ENCODE measurements at places on chromosomes 6 and 20.

GRCh38 chr6:72748759-72749158 lies 126.9 kb downstream of the KCNQ5 start:
- H3K4me3 ChIP-seq = no peak overlapping the region
- H3K27ac ChIP-seq = no peak overlapping the region
- DNase-seq = no peak

- H3K27me3 ChIP-seq = no peaks in the 10 kb centered on the region
- H3K36me3 ChIP-seq = no peaks in the 10 kb centered on the region
- no peak overlapping the region for H3K4me3 ChIP-seq
- no peak for DNase-seq
Measured at GRCh38 chr6:118764766-118765165, 113.4 kb upstream of the CEP85L start.

- peak; percentile 77 for DNase-seq
- peaks cover 14% of the 10 kb centered on the region for H3K4me1 ChIP-seq
- H3K4me3 ChIP-seq = no peak overlapping the region
- no peak overlapping the region for H3K27ac ChIP-seq
- H3K27me3 ChIP-seq = peaks cover 7% of the 10 kb centered on the region
Measured at GRCh38 chr20:33169176-33169794, 1.3 kb downstream of the BPIFA2 start.

- no peaks in the 10 kb centered on the region for H3K36me3 ChIP-seq
- no peak overlapping the region for H3K27ac ChIP-seq
- no peak overlapping the region for H3K4me3 ChIP-seq
- no peaks in the 10 kb centered on the region for H3K27me3 ChIP-seq
- no peaks in the 10 kb centered on the region for H3K4me1 ChIP-seq
- no peak for DNase-seq
Measured at GRCh38 chr6:127690092-127690491, 113.1 kb downstream of the C6orf58 start.

DNA sequence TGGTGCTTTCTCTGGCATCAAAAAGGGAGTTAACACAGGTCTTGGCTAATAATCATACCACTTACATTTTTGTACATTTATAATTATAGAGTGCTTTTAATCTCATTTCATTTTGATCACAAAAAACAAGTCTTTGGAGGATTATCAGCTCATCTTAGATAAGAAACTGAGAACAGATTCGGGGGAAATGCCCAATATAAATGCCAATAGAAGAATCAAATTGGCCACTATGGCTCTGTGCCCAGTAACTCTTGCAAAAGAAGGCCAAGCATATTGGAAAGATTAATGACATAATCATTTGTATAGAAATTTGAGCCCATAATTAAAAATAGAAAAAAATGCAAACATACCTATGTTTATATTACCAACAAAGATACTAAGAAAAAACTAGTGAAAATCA lies 42.5 kb downstream of the IPCEF1 start:
- H3K27ac ChIP-seq = no peak overlapping the region
- no peak overlapping the region for H3K4me3 ChIP-seq
- no peak for DNase-seq
- H3K27me3 ChIP-seq = no peaks in the 10 kb centered on the region
- no peaks in the 10 kb centered on the region for H3K4me1 ChIP-seq

DNA sequence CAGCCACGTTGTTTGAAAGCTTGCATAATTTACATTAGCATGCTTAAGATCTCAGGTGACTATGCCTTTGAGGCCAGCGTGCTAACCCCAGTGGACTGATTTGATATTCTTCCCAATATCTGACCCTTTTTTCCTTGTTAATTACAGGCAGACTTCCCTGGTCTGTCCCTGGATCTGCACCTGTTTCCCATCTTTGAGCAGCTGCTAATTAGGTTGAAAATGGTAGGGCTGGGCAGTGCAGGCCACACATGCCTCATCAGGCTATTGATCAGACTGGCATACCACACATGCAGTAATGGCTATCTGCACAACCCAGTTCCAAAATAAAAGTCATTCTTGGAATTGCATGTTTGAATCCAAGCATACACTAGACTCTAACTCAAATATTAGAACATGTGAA lies 164.3 kb upstream of the TFAP2D start:
- H3K27ac ChIP-seq = no peak overlapping the region
- no peak overlapping the region for H3K4me3 ChIP-seq
- no peaks in the 10 kb centered on the region for H3K36me3 ChIP-seq
- no peaks in the 10 kb centered on the region for H3K4me1 ChIP-seq
- DNase-seq = no peak

DNA sequence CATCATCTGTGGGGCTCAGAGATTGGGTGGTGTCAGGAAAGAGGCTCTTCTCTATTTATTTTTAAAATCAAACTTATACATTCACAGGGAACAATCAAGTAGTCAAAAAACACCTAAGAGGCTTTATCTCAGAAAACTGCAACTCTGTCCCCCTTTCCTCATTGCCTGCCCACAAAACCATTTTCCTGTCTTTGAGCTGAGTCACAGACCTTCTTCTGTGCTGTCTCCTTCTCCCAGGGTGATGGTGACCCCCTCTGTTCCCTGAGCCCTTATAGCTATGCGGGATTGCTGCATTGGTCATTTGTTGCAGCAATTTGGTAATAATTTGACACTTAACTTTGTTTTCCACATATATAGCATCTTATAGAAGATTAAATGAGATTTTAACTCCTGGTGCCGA lies 195.2 kb upstream of the PROKR2 start:
- H3K4me3 ChIP-seq = no peak overlapping the region
- H3K4me1 ChIP-seq = no peaks in the 10 kb centered on the region
- DNase-seq = no peak
- H3K27me3 ChIP-seq = no peaks in the 10 kb centered on the region

DNA sequence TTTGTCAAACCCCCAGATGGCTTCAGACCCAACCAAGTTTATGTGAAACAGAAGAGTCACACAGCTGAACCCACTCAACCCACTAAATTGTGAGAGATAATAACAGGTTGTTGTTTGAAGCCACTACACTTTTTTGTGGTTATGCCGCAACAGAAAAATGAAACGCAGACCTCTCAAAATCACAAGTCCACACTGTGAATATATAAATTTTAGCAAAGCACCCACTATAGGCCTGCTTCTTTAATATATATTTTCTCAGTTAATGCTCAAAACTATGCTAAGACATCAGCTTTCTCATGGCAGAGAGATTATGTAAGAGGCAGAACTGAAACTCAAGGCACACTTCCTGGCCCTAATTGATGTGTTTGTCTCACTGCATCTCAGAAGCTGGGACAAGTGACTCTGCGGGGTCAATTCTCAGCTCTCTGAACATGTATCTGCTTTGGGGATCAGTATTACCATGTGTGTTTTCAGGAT lies 27.7 kb downstream of the MAP3K5 start:
- H3K27me3 ChIP-seq = no peaks in the 10 kb centered on the region
- DNase-seq = peak; percentile 50
- H3K27ac ChIP-seq = no peak overlapping the region
- H3K4me3 ChIP-seq = no peak overlapping the region
- no peaks in the 10 kb centered on the region for H3K36me3 ChIP-seq

DNA sequence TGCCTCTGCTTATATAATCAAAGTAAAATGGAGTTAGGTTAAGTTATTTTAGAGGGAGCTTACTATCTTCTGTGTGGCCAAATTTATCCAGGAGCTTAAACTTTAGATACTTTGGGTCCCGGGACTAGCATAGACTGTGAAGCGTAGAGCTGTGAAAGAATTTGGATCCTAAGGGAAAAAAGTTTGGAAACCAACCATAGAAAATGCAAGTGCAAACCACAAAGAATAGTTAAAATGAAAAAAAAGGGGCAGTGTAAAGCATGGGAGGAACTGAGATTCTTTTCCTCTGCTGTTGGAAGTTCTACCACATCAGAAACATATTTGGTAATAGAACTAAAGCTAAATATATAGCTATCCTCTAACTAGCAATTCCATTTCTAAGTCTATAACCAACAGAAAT lies 232.2 kb upstream of the FLRT3 start:
- no peaks in the 10 kb centered on the region for H3K4me1 ChIP-seq
- no peaks in the 10 kb centered on the region for H3K27me3 ChIP-seq
- H3K27ac ChIP-seq = no peak overlapping the region
- DNase-seq = no peak
- H3K4me3 ChIP-seq = no peak overlapping the region

GRCh38 chr20:20473657-20474056 lies 105.8 kb downstream of the INSM1 start:
- H3K4me1 ChIP-seq = no peaks in the 10 kb centered on the region
- no peak overlapping the region for H3K27ac ChIP-seq
- H3K27me3 ChIP-seq = no peaks in the 10 kb centered on the region
- DNase-seq = no peak

DNA sequence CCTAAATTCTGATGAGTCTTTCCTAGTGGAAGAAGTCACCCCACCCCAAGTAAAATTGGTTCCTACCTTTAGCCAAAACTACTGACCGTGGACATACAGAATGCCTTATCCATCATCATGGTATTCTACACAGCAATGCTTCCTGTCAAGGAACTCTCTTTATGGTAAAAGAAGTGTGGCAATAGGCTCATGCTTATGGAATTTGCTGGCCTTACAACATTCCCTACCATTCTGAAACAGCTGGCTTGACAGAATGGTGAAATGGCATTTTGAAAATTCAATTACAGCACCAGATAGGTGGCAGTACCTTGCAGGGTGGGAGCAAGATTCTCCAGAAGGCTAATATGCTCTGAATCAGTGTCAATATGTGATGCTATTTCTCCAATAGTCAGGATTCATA lies 41.8 kb upstream of the BACH2 start:
- no peaks in the 10 kb centered on the region for H3K4me1 ChIP-seq
- H3K36me3 ChIP-seq = no peaks in the 10 kb centered on the region
- H3K4me3 ChIP-seq = no peak overlapping the region
- no peaks in the 10 kb centered on the region for H3K27me3 ChIP-seq

DNA sequence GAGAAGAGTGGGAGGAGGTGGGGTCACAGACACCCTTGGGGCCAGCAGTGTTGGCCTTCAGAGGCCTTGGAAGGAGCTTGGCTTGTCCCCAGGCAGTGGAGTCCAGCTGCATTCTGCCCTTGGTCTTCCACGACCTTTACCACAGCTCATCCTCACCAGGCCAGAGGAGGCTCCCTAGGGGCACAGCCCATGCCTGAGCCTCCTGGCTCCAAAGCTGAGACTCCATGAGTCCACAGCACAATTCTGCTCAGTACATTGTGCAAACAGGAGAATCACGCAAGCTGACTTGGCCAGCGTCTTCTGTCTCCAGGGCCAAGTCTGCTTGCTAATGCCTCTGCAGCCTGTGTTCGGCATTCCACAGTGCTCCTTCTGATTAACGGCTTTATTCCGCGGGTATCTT lies 337.2 kb downstream of the SMOC2 start:
- no peaks in the 10 kb centered on the region for H3K4me1 ChIP-seq
- no peaks in the 10 kb centered on the region for H3K36me3 ChIP-seq
- no peak overlapping the region for H3K4me3 ChIP-seq
- DNase-seq = no peak

- H3K36me3 ChIP-seq = no peaks in the 10 kb centered on the region
- no peaks in the 10 kb centered on the region for H3K27me3 ChIP-seq
- H3K27ac ChIP-seq = no peak overlapping the region
Measured at GRCh38 chr6:27281105-27281539, 31.0 kb downstream of the POM121L2 start.

DNA sequence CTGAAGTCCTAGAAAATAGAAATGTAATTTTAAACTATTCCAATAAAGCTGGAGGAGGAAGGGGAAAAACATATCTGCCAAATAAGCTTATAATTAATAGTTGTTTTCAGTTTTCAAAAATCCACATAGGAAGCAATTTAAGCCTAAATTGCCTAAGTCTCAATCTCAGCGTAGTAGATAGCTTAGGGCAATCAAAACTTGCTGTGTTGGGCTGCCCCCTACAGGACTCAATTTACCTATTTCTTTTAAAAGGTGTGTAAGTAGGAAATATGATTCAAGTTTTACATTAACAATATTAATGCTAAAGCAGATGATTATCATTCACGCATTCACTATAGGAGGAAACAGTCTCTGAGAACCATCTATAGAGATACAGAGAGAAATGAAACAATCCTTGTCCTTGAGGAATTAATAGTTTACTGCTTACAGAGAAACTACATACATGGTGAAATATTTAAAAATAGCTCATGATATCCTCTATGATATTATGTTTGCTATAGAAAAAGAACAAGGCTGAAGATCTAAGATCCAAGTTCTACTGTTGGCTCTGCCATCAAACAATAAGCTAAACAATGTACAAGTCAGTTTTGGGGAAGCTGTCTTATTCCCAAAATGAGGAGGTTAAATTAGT lies 102.1 kb downstream of the ATG5 start:
- no peak overlapping the region for H3K4me3 ChIP-seq
- peaks cover 24% of the 10 kb centered on the region for H3K4me1 ChIP-seq
- no peak overlapping the region for H3K27ac ChIP-seq

- H3K4me3 ChIP-seq = no peak overlapping the region
- H3K36me3 ChIP-seq = no peaks in the 10 kb centered on the region
- H3K27me3 ChIP-seq = no peaks in the 10 kb centered on the region
- peaks cover 19% of the 10 kb centered on the region for H3K4me1 ChIP-seq
- no peak overlapping the region for H3K27ac ChIP-seq
- no peak for DNase-seq
Measured at GRCh38 chr20:34017610-34018009, 23.9 kb downstream of the RALY start.

GRCh38 chr6:57298741-57299140 lies 18.7 kb upstream of the PRIM2 start:
- H3K27me3 ChIP-seq = no peaks in the 10 kb centered on the region
- H3K27ac ChIP-seq = no peak overlapping the region
- DNase-seq = peak; percentile 17
- no peaks in the 10 kb centered on the region for H3K36me3 ChIP-seq
- no peaks in the 10 kb centered on the region for H3K4me1 ChIP-seq
- no peak overlapping the region for H3K4me3 ChIP-seq

- H3K27me3 ChIP-seq = no peaks in the 10 kb centered on the region
- no peaks in the 10 kb centered on the region for H3K36me3 ChIP-seq
- no peak overlapping the region for H3K27ac ChIP-seq
Measured at GRCh38 chr6:111888928-111889695, 15.9 kb upstream of the FYN start.

GRCh38 chr6:42365021-42365420 lies 86.7 kb downstream of the TRERF1 start:
- DNase-seq = no peak
- no peak overlapping the region for H3K4me3 ChIP-seq
- H3K4me1 ChIP-seq = peaks cover 56% of the 10 kb centered on the region
- H3K27me3 ChIP-seq = no peaks in the 10 kb centered on the region

GRCh38 chr6:12196326-12196936 lies 93.7 kb upstream of the EDN1 start:
- no peaks in the 10 kb centered on the region for H3K36me3 ChIP-seq
- no peak overlapping the region for H3K4me3 ChIP-seq
- no peak overlapping the region for H3K27ac ChIP-seq
- H3K4me1 ChIP-seq = no peaks in the 10 kb centered on the region
- DNase-seq = no peak
- H3K27me3 ChIP-seq = no peaks in the 10 kb centered on the region

DNA sequence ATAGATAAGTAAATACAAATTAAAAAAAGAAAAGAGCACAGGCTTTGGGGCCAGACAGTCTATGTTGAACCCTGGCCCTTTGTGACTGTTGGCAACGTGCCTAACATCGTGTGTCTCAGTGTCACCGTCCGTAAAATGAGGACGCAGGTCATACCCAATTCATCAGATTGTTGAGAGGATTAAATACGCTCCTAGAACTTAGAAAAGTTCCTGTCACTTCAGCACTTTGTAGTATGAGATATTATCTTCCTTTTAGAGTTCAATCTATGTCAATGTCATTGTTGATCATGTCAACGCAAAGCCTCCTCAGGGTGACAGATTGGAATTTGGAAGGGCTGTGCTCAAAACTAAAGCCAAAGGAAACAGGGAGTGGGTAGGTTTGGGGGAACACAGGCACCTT lies 21.7 kb downstream of the SERPINB1 start:
- no peak for DNase-seq
- H3K27ac ChIP-seq = no peak overlapping the region
- H3K4me3 ChIP-seq = no peak overlapping the region
- 0 out of 2 replicates have a peak, but pooled peaks cover 6% of the 10 kb centered on the region for H3K36me3 ChIP-seq
- H3K4me1 ChIP-seq = no peaks in the 10 kb centered on the region

Measured in Karpas-422 (cell line).